ENCODE measurements at places on chromosomes 1 and 21.

DNA sequence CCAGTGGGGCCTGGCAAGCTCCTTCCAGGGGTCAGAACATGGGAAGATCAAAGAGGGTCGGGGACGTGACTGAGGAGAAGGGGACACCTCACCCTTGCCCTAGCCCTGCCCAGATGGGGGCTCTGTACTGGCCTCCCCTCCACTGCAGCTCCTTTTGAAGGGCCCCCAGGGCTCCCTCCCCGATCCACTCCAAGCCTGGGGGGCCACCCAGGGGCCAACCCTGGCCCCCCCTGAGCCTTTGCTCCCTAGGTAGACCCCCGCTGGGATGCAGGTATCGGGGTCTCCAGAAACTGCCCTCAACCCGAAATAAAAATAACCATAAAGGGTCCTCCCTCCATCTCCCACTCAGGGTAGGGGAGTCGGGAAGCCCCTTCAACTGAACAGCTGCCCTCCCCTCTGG lies 37.4 kb upstream of the FAM131C start:
- DNase-seq: no peak

GRCh38 chr1:168235937-168236336 lies 10.1 kb downstream of the SFT2D2 start:
- no peak for DNase-seq

DNA sequence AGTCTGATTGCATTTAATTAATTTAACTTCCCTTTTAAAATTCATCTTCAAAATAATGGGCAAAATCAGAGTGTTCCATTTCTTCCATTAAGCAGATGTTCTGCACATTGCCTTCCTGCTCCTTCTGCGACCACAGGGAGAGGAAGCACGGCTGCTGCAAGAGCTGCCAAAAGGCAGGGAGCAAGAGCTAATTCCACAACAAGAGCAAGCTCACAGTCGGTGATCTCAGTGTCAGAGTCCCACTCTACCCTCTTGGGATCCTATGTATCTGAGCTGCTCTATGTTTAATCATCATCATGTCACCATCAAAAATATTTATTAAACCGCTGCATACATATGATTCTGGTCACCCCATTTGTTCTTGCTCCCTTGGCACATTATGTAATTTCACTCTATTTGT lies 255.3 kb upstream of the CAMK1G start:
- DNase-seq: no peak

DNA sequence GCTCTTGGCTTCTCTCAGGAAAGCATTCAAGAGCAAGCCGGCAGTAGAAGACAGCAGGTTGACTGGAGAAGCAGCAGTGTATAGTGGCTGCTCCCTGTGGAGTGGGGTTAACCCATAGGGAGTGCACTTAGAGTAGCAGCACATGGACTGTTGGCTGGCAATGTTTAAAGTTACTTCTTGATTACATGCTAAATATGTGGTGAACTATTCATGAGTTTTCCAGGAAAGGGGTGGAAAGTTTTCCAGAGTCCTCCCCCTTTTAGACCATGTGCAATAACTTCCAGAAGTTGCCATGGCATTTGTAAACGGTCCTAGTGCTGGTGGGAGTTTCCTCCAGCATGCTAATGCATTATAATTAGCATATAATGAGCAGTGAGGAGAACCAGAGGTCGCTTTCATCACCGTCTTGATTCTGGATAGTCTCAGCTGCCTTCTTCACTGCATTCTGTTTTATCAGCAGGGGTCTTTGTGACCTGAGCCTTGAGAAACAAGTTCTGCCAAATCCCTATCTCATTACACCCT lies 131.8 kb downstream of the CCDC185 start:
- DNase-seq: no peak

DNA sequence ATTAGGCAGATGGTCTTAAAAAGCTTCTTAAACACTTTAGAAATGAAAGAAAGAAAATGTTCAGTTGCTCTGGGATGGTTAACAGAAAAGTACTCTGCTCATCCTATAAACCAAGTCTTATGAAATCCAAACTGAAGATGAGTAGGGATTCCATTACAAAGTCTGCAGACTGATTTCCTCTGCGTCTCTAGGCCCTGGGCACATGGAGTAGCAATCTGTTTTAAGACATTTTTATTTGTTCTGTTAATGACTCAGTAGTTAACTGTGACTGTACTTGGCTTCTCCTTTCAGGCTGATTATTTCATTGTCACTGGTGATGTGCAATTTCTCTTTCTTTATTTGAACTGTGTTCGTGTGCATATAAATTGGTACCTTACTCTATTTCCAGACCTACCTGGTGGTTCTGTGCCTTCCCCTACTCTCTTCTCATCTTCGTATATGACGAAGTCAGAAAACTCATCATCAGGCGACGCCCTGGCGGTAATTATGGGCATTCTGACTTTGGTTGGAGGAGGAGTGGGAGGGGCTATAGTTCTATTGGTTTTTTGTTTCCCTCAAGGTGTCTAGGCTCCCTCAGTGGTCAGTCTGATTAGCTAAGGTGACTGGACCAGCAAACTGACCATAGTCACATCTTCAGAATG lies 30.6 kb downstream of the ATP1A1 start:
- DNase-seq: no peak

- no peak for DNase-seq
Observed at GRCh38 chr21:39134288-39134810, 48.9 kb downstream of the PSMG1 start.

- DNase-seq: no peak
Observed at GRCh38 chr1:6569033-6569432, 10.8 kb upstream of the ZBTB48 start.

GRCh38 chr1:145999321-146000024 lies 3.1 kb upstream of the TXNIP start:
- no peak for DNase-seq

- DNase-seq: no peak
Observed at GRCh38 chr1:22275626-22276395, 132.9 kb upstream of the WNT4 start.

- no peak for DNase-seq
Observed at GRCh38 chr1:212648431-212648830, 39.9 kb downstream of the ATF3 start.

DNA sequence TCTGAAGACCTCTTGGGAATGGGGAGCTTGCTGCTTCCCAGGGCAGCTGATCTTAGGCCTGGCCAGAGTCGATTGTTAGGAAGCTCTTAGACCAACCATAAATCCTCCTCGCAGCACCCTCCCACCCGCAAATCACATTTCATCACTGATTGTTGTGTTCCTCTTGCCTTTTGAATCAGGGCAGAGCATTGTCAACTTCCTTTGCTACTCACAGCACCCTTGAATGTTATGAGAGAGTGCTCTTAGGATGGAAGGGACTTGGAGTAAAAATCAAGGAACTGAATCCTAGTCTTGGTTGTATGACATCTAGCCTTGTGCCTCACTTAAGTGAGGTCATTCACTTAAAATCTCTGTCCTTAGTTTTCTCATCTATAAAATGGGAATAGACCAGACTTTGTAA lies 3.0 kb downstream of the VASH2 start:
- DNase-seq: no peak

- DNase-seq: no peak
Observed at GRCh38 chr1:87979079-87979478, 650.4 kb downstream of the LMO4 start.

DNA sequence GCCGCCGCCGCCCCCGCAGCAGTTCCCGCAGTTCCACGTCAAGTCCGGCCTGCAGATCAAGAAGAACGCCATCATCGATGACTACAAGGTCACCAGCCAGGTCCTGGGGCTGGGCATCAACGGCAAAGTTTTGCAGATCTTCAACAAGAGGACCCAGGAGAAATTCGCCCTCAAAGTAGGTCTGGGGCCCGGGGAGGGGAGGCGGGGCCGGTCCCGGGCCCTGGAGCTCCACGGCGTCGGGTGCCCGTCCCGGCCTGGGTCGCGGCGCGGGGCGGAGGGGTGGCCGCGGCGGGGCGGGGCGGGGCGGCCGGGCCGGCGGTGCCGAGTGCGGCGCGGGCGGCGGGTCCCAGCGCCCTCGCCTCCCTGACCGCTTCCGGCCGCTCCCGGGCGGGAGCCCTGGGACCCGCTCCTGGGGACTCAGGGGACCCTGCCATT lies 646 bp downstream of the MAPKAPK2 start:
- DNase-seq: no peak

GRCh38 chr1:219020386-219020785 lies 153.3 kb upstream of the LYPLAL1 start:
- no peak for DNase-seq

GRCh38 chr1:228093050-228093906 lies 9.8 kb downstream of the C1orf35 start:
- DNase-seq: no peak

DNA sequence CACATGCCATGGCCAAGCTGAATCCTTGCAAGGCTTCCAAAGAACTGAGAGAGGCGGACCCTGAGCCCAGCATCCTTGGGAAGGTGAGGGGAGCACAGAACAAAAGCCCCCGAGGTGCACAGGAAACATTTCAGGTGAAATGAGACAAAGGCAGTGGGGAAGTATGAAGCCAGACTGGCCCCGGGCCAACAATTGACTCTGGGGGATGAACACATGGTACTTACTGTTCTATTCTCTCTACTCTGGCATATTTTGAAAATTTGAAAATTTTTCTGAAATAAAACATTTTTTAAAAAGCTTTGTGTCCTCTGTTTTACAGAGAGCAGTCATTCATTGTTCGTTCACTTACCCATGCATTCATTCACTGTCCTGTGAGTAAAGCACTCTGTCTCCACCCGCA lies 77.7 kb downstream of the GRIK3 start:
- DNase-seq: no peak

DNA sequence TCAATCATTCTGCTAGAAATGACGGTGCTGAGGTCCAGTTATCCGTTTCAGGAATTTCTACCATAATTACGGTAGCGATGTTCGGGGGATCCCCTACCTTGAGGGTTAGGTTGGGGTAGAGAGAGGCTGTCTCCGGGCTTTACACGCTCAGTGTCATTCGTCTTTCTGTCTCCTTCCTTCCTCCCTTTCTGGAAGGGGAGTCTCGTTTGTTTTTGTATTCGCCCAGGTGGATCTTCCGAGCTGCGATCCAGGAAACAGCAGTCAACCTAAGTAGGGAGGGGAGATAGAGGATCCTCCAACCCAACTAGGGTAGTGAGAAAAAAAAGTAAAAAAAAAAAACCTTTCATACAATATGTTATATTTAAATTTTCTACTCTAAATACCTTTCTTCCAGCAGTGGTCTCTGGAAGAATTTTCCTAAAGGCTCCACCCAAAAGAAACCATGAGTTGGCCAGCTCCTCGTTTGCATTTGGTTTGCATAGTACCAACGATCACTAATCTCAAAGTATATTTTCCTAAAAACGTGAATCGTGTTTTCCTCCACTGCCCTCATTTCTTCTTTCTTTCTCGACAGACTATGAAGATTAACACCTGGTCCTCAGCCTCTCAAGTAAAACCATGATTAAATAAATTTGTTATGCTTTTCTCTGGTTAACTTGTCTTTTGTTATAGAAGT lies 611 bp upstream of the PIK3C2B start:
- DNase-seq: no peak

DNA sequence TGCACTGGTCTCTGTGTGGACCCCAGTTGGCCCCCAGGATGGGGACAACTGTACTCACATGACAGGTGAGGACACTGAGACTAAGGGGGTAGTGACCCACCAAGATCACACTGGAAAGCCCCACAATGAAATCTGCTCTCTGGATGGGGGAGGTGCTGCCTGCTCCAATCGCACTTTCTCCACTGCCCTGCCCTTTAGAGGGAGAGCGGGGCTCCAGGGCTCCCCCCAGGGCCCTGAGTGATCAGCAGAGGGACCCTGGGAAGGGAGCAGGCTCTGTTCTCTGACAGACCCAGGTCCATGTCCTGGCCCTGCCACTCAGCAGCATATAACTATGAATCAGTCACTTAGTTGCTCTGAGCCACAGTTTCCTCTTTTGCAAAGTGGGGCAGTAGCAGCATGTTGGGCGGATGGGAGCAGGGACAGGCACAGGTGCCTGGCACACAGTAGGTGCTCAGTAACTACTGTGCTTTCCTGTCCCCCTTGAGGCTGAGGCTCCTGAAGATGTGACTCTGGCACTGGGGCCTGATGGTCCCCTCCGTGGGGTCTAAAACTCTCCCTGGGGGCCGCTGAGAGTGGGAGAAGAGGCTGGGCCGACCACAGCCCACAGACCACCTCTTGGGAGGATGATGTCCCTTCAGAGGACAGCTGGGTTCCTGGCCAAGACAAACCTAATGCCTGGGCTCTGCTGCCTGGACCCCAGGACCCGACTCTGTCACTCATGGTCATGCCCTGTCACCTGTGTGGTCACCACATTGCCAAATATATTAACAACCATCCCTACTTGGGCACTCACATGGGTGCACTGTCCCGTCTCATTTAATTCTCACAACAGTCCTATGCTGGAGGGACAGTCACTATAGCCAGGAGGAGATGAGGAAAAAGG lies 222.7 kb downstream of the PTPRU start:
- DNase-seq: no peak

DNA sequence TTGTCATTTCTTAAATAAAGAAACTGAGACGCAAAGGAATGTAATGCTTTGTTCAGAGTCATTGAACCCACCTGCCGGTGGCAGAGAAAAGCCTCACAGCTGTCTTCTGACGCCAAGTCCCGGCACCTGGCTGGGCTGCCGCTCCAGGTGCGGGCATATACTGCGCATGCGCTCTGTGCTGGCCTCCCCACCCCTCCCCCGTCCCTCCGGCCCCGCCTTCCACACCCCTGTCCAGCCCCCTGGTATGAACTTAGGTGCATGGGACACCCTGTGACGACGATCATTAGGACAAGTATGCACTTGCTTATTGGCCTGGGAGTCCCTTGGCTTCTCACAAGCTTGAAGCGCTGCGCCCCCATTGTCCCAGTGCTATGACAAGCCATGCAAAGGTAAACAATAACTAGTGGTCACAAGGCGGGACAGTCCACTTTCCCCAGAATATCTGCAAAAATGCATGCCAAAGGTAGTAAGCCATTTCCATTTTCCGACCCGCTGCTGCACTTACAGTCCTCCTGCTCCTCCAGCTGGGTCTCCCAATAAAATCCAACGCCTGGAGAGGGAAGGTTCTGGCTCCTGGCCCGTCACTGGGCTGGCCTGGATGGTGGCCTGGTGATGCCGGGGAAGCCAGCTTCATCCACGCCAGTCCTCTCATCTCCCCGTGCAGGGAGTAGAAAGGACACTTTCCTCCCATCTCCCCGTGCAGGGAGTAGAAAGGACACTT lies 100.4 kb downstream of the PSMG1 start:
- no peak for DNase-seq

GRCh38 chr1:19484798-19485361 lies 459 bp downstream of the CAPZB start:
- DNase-seq: no peak

- no peak for DNase-seq
Observed at GRCh38 chr1:156805766-156806511, 10.7 kb downstream of the SH2D2A start.

GRCh38 chr1:17750333-17750732 lies 4.8 kb upstream of the ACTL8 start:
- DNase-seq: no peak

GRCh38 chr21:33127154-33127867 lies 57.4 kb downstream of the OLIG1 start:
- no peak for DNase-seq

DNA sequence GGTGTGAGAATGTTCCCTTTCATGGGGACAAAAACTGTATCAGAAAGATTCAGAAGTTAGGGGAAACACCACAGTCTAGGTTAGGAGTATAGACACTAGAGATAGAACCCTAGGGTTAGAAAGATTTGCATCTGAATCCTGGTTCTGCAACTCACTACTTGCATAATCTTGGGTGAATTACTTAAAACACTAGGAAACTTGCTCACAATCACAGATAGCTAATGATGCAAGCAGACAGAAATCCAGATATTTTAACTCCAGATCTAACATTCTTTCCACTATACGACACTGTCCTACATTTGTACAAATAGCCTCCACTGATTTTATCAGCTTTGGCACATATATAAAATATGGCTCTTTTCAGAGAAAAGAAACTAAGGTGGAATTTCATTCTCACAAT lies 30.8 kb upstream of the GLIS1 start:
- no peak for DNase-seq

All from activated CD8-positive, alpha-beta memory T cell treated with anti-CD3 and anti-CD28 coated beads for 1 hour (primary cell).